Inflammatory macrophage (primary cell): ENCODE measurements at places on chromosomes 4 and X.
A peak's percentile ranks its signal among the peaks of the same experiment; 100 is the strongest.

DNA sequence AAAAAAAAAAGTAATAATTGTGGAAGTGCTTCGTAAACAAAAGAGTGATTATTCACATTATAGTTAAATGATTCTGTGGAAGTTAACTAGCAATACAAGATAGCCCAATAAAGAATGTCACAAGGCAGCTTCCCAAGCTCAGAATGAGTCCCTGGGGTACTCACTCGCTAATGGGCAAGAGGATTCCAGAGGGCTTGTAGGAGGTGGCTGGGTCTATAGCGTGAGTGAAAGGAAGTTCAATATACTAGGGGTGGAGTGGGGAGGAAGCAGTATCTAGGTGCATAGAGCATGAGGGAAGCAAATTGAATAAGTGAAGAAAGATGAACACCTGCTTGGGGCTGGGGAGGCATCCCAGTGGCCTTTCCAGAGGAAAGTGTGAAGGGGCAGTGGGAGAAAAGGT, 42.5 kb downstream of the RTL5 start:
- DNase-seq: no peak

- DNase-seq: no peak
These were observed 204.7 kb downstream of the PACRGL start for GRCh38 chr4:20904966-20905365.

DNA sequence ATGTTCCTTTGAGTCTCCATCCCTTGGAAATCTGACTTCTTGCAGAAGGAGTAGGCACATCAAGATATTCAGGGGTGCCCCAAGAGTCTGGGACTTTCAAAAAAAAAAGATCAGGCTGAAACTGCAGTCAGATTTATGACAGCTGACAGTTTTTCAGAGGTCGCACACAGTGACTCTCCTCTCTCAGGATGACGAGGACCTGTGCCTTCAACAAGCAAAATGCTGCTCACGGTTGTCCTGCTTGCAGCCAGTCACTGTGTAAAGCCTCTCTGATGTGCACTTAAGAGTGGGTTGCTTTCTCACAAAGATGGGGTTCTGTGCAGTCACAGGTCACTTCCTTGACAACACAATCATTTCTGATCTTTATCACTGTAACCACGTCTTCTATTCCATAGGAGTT, 178.2 kb downstream of the PTTG2 start:
- no peak for DNase-seq

GRCh38 chrX:155966876-155967275, 30.6 kb upstream of the IL9R start:
- no peak for DNase-seq

DNA sequence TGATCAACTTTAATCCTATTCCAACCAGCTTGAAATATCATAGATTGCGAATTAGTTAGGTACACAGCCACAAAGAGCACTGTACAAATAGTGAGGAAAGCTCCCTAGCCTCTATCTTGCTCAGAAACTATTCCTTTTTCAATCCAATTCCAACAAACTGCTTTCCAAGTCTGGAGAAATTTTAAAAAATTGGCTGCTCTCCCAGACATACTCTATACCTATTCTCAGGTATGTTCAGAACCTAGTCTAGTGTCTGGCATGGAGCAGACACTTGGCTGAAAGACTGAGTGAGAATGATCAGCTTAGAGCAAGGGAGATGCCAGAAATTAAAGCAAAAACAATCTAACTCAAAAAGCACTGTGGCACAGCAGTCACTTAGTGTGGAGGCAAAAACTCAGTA, 105.9 kb downstream of the SLC10A7 start:
- DNase-seq: no peak

GRCh38 chrX:29666366-29666765, 549.0 kb upstream of the MAGEB2 start:
- no peak for DNase-seq

GRCh38 chr4:85726555-85726954, 251.6 kb downstream of the ARHGAP24 start:
- DNase-seq: no peak

GRCh38 chrX:129743821-129744220, 5.0 kb downstream of the XPNPEP2 start:
- DNase-seq: no peak

DNA sequence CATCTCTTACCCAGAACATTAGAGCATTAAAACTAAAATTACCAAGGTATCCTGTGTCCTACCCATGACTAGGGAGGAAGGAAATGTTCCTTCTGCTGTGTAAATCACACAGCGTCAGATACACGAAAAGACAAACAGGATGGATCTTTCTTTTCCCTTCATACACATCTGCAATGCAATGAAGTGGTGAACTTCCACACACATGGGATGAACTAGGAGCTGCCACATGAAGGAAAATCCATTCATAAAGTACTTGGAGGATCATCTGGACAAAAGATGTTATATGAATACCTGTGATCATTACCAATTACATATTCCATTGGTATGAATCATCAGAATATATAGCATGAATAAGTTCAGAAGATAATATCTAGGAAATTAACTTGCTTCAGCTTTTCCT, 46.2 kb downstream of the LDB2 start:
- no peak for DNase-seq

- DNase-seq: no peak
These were observed 17.7 kb downstream of the MND1 start for GRCh38 chr4:153362184-153362583.

DNA sequence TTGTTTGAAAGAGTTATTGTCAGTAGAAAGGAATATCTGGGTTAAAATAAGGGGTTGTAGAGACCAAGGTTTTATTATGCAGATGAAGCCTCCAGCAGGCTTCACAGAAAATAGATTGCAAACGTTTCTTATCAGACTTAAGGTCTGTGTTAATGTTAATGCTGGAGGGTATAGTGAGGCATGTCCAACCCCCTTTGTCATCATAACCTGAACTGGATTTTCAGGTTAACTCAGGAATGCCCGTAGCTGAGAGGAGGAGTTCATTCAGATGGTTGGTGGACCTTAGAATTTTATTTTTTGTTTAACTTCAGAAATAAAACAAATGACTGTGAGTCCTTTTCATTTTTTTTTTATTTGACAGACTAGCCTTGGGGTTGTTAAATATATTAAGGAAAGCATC, 354.1 kb downstream of the GPM6A start:
- no peak for DNase-seq

DNA sequence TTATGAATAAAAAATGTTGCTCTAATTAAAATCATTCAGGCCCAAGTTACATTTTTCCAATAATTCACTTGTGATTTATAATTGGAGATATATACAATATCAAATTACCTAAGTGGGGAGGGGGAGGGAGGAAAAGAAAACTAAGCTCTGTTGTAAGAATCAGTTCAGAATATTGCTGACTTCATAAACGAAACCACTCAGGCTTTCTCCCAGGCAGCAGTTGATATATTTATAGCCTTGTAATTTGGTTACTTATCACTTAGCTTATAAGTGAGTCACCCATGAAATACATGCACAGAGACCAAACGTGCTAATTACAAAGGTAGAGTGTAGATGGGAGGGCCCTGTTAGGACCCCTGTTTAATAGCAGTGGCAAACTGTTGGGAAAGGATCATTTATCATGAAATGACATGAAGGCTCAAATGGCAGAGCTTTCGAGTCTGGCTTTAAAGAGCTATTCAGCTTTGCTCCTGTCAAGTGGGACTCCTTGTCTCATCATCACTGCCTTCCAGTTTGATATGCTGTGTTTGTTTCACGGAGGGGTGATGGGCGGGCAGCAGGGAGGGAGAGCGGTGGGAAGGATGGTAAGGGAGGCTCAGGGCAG, 105.6 kb upstream of the PGRMC2 start:
- DNase-seq: no peak

DNA sequence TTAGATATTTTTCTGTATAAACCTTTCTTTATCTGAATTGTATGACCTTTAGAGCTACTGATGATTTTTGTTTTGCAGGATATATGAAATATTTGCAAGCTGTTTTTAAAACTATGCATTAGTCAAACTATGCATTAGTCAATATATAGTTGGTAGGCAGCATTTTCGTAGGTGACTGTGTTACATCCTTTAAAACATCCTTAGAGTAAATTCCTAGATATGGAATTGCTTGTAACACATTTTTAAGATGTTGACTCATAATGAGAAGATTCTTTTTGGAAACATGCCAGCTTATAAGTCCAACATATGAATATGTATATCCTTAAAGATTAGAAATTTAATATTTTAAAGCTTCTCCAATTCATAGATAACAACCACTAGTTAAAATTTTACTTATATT, 1768.5 kb downstream of the PCDH7 start:
- DNase-seq: no peak

GRCh38 chrX:122910697-122911096, 273.4 kb upstream of the GRIA3 start:
- DNase-seq: no peak

DNA sequence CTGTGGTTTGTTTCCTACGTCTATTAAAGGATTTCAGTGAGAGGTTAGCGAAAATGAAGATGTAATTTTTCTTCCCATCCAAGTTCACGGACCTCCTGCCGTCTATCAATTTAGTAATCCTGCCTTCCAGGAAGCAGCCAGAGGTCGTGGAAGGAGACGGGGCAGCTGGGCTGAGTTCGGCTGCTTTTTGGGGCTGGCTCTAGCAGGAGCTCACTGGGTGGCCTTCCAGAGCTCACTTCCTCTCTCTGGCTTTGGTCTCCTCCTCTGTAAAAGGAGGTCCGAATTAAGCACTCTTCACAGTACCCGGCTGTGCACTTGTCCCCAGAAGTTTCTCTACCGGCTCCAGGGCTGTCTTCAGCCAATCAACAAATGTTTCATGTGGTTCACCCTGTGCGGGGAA, 295.4 kb downstream of the BCOR start:
- DNase-seq: peak; percentile 10

DNA sequence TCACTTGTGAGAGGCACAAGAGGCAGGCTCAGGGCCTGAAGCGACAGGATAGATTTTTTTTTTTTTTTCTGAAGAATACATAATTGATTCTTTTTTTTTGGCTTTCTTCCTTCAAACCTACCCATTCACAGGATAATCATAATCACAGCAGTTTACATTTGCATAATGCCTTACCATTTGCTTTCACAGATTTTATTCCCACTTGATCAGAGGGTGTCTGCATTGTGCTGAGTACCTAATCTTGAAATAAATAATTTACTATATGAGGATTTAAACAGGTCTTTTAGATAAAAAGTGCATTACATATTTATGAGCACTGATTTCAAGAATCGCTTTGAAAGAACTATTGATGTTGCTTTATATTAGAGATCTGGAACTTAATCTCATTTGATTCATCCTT, 219.3 kb downstream of the SPRY1 start:
- no peak for DNase-seq

- no peak for DNase-seq
These were observed 106.0 kb downstream of the ASMT start for GRCh38 chrX:1720836-1721235.

GRCh38 chr4:168488869-168489274, 8.0 kb upstream of the PALLD start:
- no peak for DNase-seq

DNA sequence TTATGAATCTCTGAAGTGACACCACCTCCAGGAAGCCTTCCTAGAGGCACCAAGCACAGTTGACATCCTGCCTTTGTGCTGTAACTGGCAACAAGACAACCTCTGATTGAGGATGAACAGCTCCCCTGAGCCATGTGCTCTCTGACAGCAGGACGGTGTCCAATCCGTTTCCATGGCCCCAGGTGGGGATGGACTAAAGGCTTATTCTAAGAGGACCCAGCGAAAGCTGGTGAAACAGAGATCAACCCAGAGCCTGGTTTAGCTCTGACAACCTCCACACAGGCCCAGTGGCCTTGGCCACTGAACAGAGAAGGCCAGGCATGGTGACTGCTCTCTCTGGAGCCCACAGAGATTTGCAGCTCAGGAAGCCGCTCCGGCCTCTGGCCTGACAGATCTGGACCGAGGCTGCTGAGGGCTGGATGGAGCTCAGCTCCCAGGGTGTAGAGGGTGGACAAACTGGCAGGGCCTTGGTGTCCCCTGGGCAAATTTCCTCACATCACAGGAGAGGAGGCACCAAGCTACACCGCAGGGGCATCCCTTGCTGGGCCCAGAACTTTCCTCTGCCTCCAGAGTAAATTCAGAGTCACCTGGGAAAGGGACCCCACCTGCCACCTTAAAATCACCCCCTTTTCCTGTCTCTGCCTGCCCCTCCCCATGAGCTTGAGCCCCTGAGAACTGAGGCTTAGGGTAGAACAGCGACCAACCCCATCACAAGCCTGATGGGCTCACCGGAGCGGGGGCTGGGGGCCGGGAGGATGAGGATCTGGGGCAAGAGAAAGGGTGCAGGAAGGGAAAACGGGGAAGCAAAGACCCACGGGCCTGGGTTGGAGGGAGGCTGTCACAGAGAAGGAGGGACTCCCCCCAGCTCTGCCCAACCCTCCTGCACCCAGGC, 40.2 kb downstream of the HMX1 start:
- DNase-seq: no peak

- DNase-seq: no peak
These were observed 422.4 kb upstream of the BOD1L1 start for GRCh38 chr4:14049946-14050345.

- no peak for DNase-seq
These were observed 59.0 kb downstream of the APBB2 start for GRCh38 chr4:41155194-41155830.

GRCh38 chr4:53189011-53189410, 176.8 kb downstream of the SCFD2 start:
- DNase-seq: no peak

DNA sequence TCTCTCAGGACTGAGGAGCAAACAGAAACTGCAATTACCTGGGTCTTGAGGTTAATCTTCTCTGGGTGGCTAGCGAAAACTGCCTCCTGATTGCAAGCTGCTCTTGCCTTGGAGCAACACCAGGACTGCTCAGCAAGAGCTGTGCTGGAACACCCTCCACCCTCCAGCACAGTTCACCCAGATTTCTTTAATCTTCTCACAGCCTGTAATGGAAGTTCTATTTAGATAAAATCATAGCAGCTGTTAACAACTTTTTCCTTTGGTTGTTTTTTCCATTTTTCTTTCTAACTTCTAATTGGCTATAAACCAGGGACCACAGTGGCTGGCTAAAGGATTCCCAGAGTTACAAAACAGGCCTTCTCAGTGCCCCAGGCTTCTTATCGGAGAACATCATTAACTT, 36.3 kb downstream of the OPHN1 start:
- DNase-seq: no peak

GRCh38 chr4:176875446-176875930, 82.8 kb upstream of the VEGFC start:
- no peak for DNase-seq
